ENCODE measurements at places on chromosomes 16 and 17.

- peak; percentile 92 for DNase-seq
Measured at GRCh38 chr16:75305364-75306098, 54.1 kb upstream of the BCAR1 start.

DNA sequence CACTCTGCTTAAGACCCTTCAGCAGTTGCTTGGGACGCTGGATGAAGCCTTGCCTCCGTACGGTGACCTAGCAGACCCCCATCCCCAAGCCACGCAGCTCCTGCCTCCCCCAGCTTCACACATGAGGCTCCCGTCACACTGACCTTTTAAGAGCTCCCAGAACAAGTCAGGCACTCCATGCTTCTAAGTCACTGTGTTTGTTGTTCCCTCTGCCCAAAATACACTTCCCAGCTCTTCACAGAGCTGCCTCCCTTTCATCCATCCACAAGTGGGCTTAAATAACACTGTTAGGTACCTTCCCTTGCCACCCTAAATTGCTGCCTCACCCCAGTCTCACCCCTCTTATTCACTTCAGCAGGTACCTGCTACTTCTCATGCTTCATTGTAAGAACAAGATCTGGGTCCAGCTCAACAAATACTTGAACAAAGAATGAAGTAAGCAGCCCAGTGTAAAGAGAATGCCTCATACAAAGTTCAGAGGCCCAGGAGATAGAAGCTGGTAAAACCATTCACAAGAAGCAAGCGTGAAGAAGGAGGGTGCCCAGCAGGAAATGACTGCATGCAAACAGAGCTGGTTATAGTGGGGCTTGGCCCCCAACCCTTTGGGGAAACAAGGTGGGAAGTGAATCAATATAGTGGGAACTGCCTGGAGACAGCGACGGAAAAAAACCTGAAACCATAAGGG, 5.8 kb downstream of the ZC3H7A start:
- no peak for DNase-seq

DNA sequence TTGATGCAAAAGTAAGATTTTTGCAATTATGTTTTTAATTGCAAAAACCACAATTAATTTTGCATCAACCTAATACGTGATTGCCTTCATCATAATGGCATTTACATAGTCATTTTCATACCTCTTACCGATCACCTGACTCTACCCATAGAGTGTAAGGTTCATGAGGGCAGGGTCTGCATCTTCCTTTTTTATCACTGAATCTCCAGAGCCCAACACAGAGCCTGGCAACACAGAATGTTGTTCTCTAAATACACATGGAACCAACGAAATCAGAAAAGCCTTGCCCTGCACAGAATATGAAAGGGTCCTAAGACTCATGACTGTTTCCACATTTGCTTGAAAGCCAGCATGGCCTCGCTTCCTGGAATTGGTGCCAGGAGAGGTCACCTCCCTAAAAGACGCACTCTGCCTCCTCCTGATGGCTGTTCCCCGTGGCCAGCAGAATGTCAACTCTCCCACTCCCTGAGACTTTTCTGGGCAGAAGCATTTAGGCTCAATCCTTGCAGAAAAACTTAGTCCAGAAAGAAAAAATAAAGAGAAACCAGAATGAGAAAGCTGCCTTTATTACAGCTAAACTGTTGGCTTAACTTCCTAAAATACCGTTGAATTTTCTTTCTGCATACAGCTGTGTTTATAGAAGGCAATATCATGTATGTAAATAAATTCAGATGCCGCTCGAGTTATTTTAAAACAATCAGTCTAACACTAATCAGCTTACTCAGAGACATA, 327.8 kb upstream of the MAF start:
- DNase-seq = no peak

- DNase-seq = no peak
Measured at GRCh38 chr16:57698812-57699405, 4.3 kb downstream of the DRC7 start.

DNA sequence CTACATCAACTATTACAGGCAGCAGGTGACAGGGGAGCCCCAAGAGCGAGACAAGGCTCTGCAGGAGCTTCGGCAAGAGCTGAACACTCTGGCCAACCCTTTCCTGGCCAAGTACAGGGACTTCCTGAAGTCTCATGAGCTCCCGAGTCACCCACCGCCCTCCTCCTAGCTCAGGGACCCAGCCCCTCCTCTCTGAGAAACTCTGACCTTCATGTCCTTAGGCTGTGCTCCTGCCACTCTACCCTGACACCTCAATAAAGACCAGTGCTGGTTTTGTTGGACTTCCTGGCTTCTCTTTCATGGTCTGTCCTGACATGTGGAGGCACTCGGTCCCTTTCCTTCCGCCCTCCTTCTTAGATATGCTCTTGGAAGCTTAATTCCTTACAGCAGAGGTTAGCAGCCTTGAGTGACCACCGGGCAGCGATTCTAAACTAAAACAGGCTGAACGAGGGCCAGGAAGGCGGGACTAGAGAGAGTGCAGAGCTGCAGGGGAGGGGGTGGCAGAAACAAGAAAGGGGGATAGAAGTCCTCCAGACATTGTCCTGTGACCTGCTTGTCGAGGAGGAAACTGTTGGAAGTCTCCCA, 915 bp downstream of the AHSP start:
- DNase-seq = no peak

GRCh38 chr16:60484901-60485300, 1551.3 kb downstream of the CDH8 start:
- DNase-seq = no peak

DNA sequence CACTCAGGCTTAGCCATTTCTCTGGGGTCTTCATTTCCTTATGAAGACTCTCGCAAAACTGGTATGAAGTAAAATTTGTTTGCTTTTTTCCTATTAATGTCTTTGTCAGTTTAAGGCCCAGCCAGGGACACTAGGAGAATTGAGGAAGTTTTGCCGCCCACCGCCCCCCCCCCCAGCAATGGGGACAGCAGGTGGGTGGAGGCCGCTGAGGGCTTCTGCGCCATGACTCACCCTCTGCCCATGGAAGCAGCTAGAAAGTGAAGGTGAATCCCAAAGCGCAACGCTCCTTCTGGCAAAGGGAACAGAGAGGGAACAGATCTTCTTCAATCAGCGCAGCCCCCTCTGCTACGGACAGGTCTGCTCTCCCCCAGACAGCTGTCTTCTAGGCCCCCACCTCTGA, 49.7 kb downstream of the MARF1 start:
- DNase-seq = no peak

DNA sequence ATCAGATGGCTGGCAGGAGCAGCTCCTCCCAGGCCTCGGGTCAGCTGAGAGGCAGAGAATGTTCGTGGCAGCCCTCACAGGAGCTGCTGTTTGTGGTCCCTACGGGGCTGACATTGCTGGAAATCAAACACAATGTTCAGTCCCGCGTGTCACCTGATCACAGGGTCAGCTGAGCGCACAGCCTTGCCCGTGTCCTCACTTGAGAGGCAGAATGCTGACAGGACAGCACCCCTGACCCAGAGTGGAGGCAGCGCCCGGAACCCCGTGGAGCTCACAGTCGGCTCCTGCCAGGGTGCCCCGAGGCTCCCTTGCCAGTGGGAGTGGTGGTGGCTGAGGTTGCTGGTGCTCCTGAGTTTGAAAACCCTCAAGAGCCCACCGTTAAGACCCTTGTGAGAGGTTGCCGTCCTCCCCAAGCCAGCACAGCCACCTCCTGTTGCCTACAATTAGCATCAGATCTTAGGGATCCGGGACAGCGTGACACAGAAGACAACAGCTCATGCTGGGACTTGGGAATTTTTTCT, 3.6 kb upstream of the CHMP6 start:
- DNase-seq = no peak

All from hematopoietic multipotent progenitor cell treated with erythropoietin and hydrocortisone succinate and interleukin-3 and kit ligand, for 4 days (in vitro differentiated cells).